ENCODE measurements at places on chromosomes 5 and 9. TPM values are rescaled to one million over a fixed set of nuclear protein-coding genes. Genes with fewer than 3 reads are reported as not detected.

DNA sequence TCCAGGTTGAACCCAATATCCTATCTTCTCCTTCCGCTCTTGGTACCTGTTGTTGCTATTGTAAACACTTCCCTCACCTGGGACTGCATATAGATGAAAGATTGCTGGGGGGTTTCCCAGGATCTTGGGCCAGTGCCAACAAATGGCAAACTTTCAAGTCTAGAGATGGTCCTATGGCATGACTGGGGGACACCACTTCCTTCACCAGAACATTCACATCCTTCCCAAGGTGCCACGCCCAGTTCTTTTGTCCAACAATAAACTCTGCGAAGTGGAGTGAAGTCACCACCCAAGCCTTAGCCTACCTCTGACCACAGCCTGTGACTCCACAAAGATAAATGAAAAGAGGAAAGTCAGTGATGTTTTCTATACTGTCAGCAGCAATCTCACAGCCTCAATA is 34.4 kb downstream of the DOCK8 start:
- no peak for DNase-seq

IL7R gene
- total RNA-seq: 1.6 TPM

GRCh38 chr5:133219296-133219695 is 167.5 kb downstream of the HSPA4 start:
- no peak for DNase-seq

CLTA gene
- total RNA-seq: 275 TPM

GRCh38 chr5:140631036-140631417 is 1.9 kb downstream of the CD14 start:
- DNase-seq: no peak

DNA sequence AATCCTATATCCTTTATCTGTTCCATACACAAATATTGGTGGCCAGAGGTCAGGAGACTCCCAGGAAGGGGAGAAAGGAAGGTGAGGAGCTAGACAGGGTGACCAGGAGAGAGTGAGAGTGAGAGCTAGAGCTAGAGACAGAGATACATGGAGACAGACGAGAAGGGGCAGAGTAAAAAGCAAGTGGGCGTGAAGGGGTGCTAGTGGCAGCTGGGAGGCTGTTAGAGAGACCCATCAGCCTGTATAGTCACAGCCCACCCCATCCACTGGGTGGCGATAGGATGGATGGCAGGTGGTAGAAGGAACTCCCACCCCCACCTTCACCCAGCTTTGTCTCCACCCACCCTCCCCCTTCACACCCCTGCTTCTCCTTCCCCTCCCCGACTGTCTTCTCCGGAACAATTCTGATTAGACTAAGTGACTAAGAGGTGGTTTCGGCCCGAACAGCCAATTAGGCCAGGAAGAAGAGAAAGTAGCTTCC is 32.8 kb downstream of the PCDH1 start:
- DNase-seq: no peak

GRCh38 chr5:115098041-115098702 is 71.5 kb downstream of the TRIM36 start:
- peak; percentile 46 for DNase-seq

GRCh38 chr5:38426986-38427950 is 129.2 kb downstream of the LIFR start:
- no peak for DNase-seq

FRMPD1 gene
- not detected for total RNA-seq

PLAC8L1 gene
- total RNA-seq: not detected

PPP3R2 gene
- not detected for total RNA-seq

DNA sequence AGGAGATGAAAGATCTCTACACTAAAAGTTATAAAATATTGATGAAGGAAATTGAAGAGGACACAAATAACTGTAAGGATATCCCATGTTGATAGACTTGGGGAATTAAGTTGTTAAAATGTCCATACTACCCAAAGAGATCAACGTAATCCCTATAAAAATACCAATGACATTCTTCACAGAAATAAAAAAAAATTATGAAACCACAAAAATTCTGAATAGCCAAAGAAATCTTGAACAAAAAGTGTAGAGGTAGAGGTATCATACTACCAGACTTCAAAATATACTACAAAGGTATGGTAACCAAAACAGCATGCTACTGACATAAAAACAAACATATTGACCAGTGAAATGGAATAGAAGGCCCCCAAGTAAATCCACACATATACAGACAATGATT is 71.5 kb upstream of the ELL2 start:
- no peak for DNase-seq

ZNF483 gene
- 0.98 TPM for total RNA-seq

DNA sequence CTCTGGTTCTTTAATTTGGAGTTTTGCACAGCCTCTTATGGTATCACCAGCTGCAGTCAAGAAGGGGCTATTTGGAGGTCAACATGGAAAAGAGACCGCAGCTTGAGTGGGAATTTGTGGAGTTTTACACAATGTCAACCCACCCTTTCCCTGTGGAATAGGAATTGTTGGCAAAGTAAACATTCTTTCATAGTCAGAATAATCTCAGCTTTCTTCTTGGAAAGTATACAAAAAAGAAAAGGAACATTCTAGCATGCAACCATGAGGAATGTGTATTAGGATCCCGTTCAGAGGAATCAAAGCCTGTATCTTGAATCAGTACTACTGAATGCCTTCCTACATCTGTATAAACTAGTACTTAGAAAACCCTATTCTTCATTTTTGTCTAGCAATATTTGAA is 107.6 kb downstream of the LURAP1L start:
- peak; percentile 19 for DNase-seq

- no peak for DNase-seq
Measured at GRCh38 chr9:105244734-105245028, 230 bp downstream of the SLC44A1 start.

GRCh38 chr5:131883984-131884383 is 61.5 kb downstream of the MEIKIN start:
- no peak for DNase-seq

APBA1 gene
- total RNA-seq: 0.12 TPM

DNA sequence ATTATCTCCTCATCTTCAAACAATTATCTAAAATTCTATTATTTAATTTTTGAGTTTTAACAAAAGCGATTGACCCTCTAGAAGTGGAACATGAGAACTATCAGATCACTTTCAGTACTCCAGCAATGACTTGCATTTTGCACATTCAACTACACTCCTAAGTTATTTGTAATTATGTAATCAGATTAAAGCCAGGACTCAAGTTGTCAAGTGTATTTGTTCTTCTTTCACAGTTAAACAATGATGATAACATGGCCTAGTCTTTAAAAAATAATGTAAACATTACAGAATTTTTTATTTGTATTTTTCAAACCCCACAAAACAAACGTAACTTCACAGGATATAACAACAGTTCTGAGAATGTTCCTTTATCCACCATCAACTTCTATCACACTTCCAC is 2148.9 kb upstream of the ACO1 start:
- DNase-seq: no peak

DNA sequence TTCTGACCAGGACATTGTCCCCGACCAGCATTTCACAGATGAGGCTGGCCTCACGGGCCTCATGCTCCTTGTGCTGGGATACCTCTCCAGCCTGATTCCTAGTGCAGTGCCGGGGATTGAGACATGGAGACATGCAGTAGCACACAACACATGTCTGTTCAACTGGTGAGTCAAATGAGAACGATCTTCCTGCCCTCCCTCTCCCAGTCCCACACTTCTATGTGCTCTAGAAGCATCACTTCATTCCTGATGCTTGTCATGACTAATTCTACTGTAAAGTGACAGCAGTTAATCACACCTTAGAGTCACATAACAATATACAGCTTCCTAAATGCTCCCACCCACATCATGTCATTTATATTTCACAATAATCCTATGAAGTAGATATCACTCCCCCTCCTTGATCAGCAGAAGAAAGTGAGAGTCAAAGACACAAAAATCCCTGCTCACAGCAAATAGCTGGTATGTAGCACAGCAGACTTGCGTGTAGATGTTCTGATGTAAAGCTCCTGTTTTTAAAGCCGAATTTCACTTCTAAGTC is 101.8 kb downstream of the CCDC192 start:
- DNase-seq: no peak

DNA sequence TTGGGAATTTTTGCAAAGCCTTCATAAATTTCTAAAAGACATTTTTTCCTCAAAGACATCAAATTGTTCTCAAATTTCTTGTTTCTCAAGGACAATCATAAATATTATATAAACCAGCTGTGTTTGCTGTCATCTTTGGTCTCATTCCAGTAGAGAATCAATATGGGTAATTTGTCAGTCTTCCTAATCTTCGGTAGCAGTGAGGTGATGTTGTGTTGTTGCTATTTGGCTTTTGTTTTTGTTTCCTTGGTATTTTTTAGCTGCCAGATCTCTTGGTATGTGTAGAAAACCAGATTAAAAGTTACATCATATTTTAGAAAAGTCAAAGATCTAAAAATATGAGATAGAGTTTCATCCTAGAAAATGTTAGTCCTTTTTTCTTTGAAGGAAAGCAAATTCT is 87.5 kb downstream of the CAMK4 start:
- DNase-seq: no peak

GABRA1 gene
- total RNA-seq: not detected

- peak; percentile 26 for DNase-seq
Measured at GRCh38 chr9:87337335-87338087, 160.2 kb upstream of the DAPK1 start.

NR4A3 gene
- 0.10 TPM for total RNA-seq

GARIN3 gene
- not detected for total RNA-seq

DNA sequence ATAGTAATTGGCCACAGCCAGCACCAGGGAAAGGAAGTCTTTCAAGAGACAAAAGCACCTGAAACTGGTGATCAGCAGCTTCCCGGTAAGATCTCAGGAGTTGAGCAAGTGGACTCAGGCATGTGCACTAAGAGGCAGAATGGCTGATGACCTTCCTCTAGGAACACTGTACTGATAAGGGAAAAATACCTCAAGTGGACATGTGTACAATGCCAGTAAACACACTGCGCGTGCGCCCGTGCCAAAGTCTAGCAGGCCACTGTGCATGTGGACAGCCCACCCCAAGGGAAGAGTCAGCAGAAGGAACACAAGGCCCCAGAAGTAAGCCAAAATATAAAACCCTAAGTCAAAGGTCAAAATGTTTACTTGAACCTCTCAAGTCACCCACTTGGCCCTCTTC is 423.0 kb downstream of the TUSC1 start:
- no peak for DNase-seq

- no peak for DNase-seq
Measured at GRCh38 chr5:37847978-37848425, 8.2 kb upstream of the GDNF start.
